ENCODE measurements at places on chromosomes 5 and 9.

DNA sequence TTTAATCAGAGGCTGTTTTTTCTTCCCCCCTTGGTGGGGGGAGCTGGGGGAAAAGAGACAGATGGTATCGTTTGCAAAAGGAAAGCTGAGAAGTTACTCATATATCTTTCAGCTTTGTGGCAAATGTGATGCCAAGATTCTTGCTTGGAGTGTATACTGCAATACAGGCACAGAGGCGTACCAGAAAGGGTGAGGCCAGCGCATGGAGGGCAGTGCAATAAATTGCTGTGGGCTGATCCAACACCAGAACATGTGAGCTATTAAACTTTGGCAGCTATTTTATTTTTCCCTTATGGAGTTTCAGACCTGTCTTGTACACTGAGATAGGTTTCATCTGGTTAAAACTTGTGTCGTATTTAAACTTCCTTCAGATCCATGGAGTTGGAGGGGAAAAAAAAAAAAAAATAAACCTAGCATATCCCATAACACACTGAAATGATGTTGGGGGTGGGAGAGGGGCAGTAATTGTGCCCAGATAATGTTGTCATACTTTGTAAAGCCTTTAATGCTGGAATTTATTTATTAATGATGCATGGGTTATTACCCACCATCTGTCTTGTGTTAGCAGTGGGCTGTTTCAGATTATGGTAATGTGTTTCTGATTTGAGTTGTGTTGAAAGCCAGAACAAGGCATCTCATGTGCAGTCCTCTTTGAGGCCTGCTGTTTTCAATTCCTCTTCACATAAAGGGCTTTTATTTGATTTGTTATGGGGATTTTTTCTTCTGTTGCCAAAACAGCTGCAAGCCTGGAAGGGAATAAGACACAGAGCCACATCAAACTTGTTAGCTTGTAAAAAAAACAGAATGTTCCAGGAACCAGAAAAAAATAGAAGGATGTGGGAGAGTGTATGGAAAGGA, 891.3 kb downstream of the TLE1 start:
- no peak for DNase-seq

GRCh38 chr9:107024193-107024592, 161.2 kb downstream of the ZNF462 start:
- no peak for DNase-seq

DNA sequence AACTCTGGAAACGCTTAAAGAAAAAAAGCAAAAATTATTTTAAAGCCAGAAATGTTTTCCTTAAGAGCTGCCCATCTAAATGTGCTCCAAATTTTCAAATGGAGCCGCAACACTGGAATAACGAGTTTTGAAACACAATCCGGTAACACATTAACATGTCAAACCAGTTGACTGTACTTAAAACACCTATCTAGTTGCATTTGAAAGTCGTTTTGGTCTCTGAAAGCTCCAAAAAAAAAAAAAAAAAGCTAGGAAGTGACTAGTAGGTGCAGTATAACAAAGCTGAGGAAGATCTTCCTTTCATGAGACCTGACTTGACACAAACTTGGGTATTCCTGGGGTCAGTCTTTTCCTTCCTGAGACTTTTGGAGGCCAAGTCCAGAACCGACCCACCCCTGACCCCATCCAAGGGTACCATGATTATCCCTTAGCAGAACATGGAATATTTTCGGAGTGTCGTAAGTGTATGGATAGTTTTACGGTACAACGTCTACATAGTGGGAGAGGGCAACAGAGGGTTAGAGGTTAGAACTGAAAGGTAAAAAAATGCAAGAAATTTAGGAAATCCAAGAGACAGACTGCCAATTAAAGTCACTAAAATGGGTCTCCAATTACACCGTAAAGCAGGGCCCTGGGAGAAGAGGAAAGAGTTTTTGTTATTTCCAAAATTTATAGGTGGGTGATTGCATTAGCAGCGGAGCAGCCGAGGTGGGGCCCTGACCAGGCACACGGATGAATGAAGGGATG, 812 bp downstream of the CETN3 start:
- DNase-seq, result no peak

DNA sequence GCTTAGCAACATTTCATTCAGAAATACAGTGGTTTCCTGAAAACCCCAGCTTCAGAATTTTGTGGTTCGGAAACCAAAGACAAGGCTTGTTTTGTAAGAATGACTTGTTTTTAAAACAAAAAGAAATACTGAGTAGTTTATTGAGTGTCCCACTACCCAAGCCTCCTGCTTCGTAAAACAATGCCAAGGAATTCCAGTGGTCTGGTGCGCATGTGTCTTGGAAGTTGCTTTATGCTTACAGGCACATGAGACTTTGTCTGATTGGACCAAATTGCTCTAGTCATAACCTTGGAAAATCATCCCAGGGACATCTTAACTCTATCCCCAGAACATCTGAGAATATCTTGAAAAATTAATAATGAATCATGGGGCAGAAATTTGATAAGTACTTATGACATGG, 77.1 kb upstream of the FST start:
- no peak for DNase-seq

- DNase-seq, result no peak
These were observed 19.5 kb downstream of the C5orf52 start for GRCh38 chr5:157690690-157691433.

DNA sequence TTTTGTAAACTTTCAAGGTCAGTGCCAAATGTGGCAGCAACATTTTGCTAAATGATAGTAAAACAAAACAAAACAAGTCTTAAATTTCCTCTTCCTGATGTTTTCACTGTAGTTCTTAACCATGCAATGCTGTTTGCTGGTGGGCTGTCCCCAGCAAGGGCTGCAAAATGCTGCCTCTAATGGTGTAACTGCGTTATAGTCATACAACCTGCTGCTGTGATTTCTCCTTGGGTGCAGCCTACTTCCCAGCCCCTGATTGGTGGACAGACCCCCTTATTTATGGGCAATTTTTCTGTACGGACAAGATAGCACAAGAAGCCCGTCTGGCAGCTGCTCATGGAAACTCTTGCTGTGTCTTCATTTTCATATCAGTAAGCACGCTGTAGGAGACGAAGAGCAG, 26.6 kb upstream of the PIP5K1B start:
- no peak for DNase-seq

GRCh38 chr9:36036780-36037548, at the start of gene RECK:
TSS of gene RECK (plus strand) at chr9:36036913. CDS start at chr9:36036999, 86 bp downstream.
- DNase-seq, result peak; percentile 66

GRCh38 chr9:130023994-130024596, 18.9 kb downstream of the FNBP1 start:
- no peak for DNase-seq

- no peak for DNase-seq
These were observed 13.9 kb upstream of the ZFP62 start for GRCh38 chr5:180874804-180875582.

- no peak for DNase-seq
These were observed 9.9 kb upstream of the TSLP start for GRCh38 chr5:111061618-111062017.

DNA sequence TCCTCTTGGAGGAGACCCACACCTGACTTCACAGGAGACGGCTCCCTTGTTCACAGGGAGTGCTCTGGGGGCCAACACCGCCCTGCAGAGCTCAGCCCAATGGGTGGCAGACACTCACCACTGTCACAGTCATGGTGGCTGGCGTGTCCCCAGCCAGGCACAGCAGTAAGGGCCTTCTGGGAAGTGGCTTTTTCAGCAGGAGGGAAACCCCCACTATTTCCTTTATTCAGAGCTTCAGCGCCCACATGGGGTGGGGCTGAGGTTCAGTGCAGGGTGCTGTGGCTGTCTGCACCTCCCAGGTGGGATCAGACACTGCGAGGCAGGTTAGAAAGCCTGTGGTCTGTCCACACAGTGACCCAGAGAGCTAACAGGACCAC, 3.6 kb upstream of the SNAPC4 start:
- peak; percentile 75 for DNase-seq

- no peak for DNase-seq
These were observed 91.6 kb upstream of the TNFAIP8 start for GRCh38 chr5:119264186-119264585.

GRCh38 chr5:135881244-135881643, 14.4 kb downstream of the IL9 start:
- no peak for DNase-seq

GRCh38 chr9:112659906-112660305, 58.0 kb downstream of the INIP start:
- DNase-seq, result no peak

DNA sequence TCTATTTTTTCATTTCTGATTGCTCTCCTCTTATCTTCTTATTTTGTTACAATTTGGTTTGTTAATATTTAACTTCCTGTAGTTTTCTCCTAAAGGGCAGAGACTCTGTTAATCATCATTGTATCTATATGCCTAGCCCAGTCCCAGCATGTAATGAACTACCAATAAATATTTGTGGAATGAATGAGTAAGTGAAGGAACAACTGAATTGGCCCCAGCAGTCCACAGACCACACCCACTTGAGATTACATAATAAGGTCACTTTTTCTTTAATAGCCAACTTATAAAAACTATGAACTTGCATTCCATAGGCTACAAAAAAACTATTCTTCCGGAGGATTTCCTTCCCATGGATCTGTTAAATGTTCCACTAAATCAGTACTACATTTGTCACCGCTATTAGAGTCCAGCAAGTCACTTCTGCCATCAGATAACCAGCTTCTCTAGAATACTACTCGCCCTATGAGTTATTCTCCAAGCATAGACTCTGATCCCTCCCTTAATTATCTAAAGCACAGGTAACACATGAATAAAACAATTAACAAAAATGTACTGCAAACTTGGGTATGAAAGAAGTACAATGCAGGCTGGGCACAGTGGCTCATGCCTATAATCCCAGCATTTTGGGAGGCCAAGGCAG, 27.5 kb upstream of the TNPO1 start:
- no peak for DNase-seq

GRCh38 chr9:16571127-16571802, 299.2 kb downstream of the BNC2 start:
- no peak for DNase-seq

- DNase-seq, result no peak
These were observed 649.5 kb downstream of the LRRC70 start for GRCh38 chr5:63228154-63228553.

DNA sequence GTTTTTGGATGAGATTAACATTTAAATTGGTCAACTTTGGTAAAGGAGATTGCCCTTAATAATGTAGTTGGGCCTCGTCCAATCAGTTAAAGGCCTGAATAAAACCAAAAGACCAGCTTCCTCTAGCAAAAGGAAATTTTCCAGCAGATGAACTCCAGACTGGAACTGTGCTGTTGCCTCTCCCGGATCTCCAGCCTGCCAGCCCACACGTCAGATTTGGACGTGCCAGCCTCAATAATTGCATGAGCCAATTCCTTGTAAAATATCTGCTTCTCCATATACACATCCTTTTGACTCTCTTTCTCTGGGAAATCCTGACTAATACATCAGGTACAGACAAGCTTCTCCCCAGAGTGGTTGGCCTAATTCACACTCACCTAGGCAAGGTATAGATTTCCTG, 175.8 kb upstream of the ADCY2 start:
- DNase-seq, result no peak
